ENCODE measurements at places on chromosomes 16 and 17.

GRCh38 chr16:50463581-50464324, 84.4 kb upstream of the NKD1 start:
- no peak for DNase-seq

- no peak for DNase-seq
These were observed 987 bp upstream of the HASPIN start for GRCh38 chr17:3722716-3723115.

DNA sequence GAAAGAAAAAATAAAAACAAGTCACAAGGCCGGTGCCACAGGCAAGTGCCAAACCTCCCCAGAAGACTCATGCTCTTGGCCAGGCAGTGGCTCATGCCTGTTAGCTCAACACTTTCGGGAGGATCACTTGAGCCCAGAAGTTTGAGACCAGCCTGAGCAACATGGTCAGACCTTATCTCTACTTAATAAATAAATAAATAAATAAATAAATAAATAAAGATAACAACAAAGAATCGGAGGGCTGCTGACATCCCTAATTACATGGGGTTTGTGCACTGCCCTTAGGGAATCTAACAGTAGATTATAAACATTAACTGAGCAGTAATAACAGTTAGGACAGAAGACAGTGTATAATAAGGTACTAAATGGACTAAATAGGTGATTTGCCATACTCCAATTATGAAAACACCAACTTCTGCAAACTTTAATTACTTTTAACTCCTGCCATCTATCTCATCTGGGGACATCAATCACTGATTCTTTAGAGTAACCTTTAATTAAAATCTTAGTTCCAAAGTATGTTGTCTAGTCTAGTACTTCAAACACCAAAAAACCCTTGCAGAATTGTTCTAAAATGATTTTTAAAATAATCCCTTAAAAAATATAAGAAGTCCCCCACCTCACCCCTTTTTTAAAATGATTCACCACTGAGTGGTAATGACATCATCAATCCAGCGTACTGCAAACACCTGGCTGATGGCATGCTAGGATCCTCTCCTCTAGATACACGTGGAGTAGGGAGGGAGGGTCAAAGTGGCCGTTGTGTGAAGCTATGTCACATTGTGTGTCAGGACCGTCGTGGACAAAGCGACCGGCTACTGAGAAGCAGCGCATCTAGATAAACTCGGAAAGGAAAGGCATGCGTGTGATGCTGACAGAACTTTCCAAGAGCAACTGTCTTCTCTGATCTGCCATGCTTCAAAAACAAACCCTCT, 28.5 kb downstream of the CYTH1 start:
- DNase-seq, result no peak

DNA sequence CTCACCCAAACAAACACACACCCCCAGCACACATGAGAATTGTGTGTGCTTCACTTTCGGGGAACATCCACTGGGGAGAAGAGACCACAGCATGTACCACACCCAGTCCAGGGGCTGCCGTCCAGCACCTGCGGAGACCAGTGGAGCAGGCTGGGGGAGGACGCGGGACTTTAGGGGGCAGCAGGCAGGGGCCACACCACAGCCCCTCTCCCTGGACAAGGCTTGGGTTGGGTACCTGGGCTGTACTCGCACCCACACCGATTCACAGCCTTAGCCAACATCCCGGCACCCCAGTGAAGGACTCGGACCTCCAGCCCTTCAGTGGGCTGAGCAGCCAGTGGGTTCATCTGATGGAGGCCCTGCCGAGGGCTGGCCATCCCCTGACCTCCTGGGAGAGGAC, 63.3 kb downstream of the RBFOX3 start:
- DNase-seq, result no peak

- no peak for DNase-seq
These were observed 128.4 kb downstream of the ANKRD11 start for GRCh38 chr16:89361751-89362539.

DNA sequence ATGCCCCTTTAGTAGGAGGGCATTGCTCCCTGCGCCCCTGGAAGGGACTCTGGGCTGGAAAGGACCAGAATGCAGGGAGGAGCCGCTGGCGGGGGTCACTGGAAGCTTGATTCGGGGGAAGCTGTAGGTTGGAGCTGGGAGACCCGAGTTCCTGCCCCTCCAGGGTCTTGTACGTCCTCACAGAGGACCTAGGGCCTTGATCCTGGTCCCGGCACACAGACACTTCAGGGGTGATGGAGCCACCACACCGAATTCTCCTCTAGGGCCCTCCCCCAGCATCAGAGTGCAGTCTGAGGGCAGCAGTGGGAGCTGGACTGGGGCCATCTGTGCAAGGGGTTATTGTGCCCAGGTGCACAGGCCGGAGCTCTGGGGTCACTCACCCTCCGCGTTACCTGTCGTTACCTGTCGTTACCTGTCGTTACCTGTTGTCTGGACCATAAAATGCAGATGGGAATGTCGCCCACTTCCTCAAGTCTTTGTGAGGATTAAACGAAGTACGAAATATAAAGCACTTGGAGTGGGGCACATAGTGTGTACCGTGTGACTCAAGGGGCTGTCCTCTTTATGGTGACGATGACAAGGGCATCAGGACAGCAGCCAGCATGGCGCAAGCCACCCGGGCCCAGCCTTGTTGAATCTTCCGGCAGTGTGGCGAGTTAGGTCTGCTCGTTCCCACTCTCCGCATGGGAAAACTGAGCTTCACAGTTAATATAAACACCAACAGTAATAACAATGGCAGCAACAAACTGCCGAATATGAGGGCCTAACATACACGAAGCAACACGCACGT, 48.6 kb downstream of the CMIP start:
- no peak for DNase-seq
